Activated T-cell treated with anti-CD3 and anti-CD28 coated beads for 1 hour (primary cell): ENCODE measurements at places on chromosomes 11 and 22.

DNA sequence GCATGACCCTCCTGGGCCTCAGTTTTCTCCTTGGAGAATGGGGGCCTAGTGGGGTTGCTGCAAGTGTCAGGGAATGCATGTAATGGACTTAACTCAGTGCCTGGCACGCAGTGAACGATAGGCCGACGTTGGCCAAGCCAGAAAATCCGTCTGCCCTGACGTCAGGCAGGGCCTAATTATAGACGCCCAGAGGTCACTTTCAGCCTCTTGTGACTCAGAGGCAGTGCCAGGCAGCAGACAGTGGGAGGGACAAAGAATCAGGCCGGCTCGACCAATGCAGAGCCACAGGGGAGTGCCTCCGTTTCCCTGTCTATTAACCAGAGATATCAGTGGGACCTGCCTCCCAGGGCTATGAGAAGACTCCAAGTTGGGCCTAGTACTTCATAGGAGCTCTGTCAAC lies 115.0 kb downstream of the MN1 start:
- DNase-seq = no peak

GRCh38 chr11:134536219-134536618 lies 124.2 kb upstream of the B3GAT1 start:
- no peak for DNase-seq

- no peak for DNase-seq
Measured at GRCh38 chr22:42052765-42053164, 17.8 kb downstream of the NAGA start.

DNA sequence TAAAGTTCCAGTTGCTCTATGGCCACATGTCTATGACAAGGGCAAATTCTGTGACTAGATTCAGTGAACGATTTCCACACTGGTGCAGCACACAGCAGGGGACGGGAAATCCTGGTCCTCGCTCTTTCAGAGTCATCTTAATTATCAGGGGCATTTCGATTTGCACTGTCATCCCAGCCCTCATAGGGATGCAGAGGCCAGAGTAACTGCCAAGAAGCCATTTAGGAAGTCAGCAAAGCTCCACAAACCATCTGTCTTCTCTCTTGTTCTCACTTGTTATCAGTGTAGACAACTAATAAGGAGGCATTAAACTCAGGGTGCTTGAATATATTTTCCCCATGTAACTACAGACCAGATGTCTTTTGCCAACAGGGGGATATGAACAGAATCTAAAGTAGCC lies 151.7 kb downstream of the STK33 start:
- no peak for DNase-seq

DNA sequence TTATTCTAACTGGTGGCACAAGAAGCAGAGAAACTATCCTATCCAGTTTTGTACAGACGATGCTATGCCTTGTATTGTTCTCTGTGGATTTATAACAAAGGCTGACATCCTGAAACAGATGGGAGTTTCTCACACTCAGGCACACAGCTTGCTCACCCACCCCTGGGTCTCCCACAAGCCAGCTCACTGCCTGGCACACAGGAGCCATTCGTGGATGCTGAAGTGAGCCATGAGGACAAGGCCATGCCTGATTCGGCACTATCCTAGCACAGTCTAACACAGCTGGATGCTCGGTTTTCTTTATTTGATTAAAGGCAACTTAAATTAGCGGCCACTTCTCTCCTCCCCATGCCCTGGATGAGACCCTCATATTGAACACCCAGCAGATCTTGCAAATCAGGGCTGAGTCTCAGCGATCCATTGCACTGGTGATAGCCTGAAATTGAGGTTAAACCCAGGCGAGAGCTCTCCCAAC lies 25.7 kb upstream of the TMPRSS4 start:
- no peak for DNase-seq

DNA sequence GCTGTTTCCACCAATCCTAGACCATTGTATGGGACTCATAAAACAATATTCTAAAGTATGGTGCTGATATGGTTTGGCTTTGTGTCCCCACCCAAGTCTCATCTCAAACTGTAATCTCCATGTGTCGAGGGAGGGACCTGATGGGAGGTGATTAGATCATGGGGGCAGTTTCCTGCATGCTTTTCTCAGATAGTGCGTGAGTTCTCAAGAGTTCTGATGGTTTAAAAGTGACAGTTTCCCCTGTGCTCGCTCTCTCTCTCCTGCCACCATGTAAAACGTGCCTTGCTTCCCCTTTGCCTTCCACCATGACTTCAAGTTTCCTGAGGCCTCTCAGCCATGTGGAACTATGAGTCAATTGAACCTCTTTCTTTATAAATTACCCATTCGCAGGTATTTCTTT lies 29.2 kb upstream of the FEZ1 start:
- no peak for DNase-seq

DNA sequence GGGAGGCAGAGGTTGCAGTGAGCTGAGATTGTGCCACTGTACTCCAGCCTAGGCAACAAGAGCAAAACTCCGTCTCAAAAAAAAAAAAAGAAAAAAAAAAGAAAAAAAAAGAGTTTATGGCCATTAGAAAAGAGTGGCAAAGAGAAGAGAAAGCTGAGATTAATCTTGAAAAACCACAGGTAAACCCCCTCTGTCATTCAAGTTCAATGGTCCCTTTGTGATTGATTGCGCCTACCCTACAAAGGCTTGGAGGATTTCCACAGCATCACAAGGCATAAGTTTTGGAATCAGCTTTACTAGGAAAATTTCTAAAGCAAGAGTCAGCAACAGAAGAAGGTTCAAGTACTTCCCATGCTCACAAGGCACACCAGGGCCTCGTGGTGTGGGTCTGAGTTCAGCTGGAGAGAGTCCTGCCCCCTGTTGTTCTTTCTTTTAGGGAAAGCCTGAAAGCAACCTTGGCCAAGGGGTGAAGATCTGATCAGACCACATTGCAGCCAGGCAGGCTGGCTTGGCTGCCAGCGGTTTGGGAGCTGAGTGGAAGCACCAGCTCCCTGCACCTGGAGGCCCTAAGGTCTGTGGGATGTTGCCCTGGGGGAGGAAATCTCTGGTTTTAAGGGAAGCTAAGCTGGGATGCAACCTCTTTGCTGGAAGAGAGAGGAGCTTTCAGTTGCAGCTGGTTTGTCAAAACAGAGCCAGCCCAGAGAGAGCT lies 41.8 kb downstream of the SLN start:
- no peak for DNase-seq

DNA sequence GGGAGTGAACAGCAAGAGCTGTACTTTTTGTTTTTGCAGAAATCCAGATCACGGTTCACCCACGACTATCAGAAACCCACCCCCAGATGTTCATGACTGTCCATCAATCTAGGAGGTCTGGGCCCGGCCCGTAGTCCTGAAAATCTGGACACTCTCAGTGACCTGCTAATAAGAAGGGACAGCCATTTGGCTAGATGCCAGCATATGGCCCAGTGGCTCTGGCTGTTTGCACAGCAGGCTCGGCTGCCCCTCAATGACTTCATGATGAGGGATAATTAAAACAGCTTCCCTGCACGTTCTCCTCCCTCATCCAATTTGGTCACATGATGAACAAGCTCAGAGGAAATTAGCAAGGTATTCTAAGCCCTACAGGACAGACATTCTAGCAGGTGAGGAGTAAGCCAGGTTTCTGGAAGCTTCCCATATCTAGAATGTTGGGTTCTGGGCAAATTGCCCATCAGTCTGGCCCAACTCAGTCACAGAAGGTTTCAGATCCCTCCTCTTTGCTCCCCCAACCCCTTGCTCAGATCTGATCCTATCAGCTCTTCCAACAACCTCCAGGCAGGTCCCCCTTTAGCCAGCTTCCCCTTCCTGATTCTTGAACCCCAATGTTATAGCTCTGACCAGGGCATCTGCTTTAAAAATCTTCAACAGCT lies 397.3 kb downstream of the SHANK2 start:
- no peak for DNase-seq

DNA sequence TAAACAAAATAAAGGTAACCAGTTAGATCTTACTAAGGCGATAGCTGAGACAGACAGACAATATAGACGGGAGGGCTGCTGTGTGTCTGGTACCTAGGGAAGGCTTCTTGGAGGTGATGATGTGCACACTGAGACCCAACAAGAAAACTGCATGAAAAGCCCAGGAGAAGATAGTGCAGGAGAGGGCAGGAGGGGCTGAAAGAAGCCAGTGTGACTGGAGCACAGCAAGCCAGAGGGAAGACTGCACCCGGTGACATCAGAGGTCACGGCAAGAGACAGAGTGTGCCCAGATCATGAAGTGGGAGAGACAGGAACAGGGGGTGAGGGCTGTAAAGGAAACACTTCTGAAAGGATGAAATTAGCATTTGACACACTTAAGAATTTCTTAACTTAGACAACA lies 266.3 kb downstream of the BRD1 start:
- no peak for DNase-seq

DNA sequence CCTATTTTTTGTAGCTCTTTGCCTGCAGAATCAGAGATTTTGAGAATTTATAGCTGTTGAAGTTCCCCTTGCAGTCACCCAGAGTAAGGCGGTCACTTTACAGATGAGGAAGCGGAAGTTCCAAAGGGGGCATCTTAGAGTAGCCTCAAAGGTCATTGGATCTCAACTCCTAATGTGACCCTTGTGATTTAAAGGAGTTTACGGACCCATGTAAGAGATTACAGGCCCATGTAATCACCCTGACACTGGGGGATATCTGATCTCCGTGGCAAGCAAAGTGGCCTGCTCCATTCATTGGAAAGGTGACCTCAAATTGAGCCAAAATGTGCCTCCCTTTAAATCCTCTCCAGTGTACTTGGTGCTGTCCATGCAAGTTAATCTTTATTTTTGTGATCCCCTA lies 15.7 kb downstream of the P2RX3 start:
- no peak for DNase-seq

DNA sequence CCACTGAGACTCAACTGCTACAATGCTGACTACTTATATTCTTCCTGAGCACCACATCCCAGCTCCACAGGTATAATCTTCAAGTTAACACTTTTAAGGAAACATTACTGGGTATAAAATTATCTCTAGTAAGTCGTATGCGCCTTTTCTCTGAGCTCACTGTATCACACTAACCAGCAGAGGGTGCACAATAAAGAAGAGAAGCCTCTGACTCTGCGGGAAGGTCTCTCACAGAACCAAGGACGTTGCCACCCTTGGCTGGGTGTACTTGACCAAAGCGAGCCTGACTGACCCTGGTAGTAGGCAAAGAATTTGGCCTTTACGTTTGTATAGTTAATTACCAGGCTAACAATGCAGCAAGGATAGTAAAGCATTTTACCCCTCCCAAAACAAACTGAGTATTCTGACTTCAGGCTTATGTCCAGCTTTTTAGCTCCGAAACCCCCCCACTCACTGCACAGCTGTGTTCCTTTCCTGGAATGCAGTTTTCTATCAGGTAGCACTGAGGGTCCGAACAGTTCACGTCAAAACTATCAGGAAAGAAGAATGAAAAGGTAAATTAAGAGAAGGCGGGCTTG lies at the start of gene BTBD18:
TSS of gene BTBD18 (minus strand) at position 144 of the 578 bp plus-strand sequence. CDS start 631 bp downstream, outside the sequence.
- DNase-seq = no peak

DNA sequence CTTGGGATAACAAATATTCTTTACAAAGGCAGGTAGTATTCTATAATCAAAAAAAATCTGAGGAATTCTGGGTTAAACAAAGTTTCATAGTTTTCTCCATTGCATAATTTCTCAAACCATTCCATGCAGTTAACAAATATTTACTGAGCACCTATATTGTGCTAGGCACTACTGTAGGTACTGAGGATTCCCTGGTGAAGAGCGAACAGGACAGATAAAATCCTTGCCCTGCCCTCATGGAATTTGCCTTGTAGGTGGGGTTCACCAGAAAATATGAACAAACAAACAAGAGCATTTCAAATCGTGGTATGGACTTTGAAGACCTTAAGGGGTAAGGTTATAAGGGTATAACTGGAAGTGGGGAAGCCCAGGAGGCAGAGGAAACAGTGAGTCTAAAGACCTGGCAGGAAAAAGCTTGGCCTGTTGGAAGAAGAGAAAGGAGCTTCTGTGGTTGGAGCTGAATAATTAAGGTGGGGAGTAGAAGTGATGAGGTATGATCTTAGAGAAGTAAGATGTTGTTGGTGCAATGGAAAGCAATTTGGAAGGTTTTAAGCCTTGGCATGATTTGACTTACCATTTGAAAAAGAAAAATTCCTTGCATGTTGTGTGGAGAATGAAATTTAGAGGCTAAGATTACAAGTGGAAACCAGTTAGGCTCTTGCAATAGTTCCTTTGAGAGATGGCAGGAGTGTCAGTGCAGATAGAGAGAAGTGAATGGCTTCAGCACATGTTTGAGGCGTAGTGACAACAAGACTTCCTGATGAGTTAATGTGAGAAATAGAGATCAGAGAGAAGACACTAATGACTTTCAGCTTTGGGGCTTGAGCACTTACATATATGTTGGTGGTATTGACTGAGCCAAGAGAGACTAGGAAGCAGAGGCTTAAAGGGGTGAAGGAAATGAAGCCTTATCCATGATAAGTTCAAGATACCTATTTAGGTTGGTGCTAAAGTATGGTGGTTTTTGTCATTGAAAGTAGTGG lies 55.7 kb upstream of the PICALM start:
- no peak for DNase-seq

DNA sequence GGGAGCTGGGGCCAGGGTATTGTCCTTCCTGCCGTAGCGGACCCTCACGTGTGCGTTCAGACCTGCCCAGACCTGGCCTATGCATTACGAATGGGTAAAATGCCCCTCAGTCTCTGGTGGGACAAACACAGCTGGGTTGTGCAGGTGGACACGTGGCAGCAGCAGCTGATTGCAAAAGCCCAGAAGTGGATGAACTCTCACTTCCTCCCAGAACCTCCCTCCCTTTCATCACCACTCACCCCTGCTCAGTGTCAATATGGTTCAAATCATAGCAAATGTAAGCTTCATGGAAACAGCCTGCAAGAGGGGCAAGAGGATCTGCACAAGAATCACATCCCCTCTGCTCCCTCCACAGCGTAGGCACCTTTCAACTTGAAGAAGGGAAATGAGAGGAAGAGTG lies 352.1 kb downstream of the OPCML start:
- no peak for DNase-seq

- no peak for DNase-seq
Measured at GRCh38 chr22:41816871-41817270, 16.0 kb upstream of the SREBF2 start.

- no peak for DNase-seq
Measured at GRCh38 chr11:15371533-15371932, 256.8 kb downstream of the INSC start.
